ENCODE measurements at places on chromosomes 13 and 19.

DNA sequence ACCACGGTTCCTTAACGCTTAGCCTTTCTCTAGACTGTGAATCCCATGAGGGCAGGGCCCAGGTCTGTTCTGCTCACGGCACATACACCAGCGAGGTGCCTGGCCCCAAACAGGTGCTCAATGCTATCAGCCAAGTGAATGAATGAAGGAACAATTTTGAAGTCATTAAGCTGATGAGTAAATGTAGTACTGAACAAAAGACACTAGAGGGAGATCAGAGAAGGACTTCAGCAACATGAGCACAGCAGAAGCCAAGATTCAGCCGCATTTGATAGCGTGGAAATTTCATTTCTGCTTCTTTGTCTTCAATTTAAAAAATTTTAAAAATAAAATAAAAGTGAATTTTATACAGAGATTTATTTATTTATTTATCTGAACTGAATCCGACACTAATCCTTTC lies 20.1 kb upstream of the MYO16 start:
- peak; percentile 33 for DNase-seq

DNA sequence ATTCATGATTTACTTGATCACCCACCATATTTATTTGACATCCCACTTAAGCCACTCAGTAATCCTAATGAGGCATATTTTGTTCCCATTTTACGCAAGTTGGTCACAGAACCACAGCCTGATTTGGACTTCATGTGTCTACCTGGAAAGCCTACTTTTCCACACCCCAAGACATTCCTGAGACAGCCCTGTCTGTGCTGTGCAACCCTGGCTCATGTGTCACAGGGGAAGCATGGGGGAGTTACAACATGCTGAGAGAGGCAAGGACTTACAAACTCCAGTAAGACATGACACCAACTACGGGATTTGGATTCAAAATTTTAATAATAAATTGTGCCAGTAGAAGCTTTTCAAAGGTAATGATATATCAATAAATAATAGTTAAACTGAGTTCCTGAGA lies 70.2 kb upstream of the XPO4 start:
- no peak for DNase-seq

DNA sequence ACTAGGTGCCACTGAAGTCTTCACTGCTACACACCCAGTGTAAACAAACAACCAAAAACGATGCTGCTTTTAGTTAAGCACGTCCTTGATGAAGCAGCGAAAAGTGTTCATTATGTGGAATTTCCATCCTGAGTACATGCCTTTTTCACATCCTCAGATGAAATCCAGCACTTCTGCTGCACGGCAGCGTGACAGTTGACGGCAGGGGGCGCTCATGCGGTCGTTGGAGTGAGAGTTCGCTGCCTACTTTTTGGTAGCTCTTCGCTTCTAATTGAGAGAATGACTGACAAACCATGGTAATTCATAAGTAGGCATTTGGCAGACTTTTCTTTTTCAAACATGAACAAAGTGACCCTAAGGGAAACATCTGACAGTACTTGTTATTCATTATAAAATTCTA lies 1124.9 kb downstream of the EFNB2 start:
- DNase-seq = peak; percentile 28

- no peak for DNase-seq
Observed at GRCh38 chr19:48739404-48740163, 826 bp downstream of the RASIP1 start.

DNA sequence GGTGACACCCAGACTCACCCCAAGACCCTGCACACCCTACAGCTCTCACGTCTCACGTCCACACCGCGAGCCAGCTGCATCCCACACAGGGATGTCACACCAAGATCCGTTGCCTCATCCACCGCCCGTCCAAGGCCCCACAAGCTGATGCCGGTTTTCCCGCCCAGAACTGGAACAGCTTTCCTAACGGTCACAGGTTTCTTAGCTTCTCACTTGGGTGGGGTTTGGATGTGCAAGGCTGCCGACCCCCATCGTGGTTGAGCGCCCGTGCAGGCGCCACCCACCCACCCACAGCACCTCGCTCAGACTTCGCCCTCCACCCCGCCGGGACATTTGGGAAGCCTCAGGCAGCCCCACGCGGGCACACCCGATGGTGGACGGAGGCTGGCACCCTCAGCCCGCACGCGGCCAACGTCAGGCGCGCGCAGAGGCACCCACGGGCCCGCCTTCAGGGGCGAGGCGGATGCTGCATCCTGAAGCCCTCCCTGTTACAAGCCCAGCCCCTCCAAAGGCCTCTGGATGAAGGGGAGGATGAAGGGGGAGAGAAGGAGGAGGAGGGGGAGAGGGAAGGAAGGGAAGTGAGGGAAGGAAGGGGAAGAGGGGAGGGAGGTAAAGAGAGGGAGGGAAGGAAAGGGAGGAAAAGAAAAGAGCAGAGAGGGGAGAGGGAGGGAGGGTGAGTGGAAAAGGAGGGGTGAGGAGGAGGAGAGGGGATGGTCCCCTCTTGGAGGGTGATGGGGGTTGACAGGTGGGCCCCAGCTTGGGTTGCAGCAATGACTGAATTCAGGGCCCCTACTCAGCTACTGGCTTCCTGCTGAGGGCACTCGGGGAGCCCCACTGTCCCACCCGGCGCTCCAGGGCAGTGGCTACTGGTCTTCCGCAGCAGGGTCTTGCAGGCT lies 12.8 kb downstream of the ONECUT3 start:
- DNase-seq = no peak

DNA sequence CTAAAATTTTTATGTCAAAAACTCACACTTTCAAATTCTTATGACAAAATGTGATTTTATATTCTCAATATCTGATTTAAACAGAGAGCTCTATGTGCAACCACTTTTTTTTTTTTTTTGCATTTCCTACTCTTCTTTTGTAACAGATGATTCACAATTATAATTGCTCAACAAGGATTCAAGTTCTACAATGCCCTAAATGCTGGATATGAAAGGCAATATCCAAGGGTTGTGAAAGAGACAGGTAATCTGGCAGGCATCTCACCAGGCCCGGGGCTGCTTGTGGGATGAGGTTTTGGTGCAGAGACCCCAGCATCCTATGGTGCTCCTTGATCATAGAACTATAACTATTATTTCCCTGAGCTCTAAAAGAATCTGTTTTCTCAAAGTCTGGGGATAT lies 363.6 kb upstream of the NBEA start:
- peak; percentile 69 for DNase-seq

DNA sequence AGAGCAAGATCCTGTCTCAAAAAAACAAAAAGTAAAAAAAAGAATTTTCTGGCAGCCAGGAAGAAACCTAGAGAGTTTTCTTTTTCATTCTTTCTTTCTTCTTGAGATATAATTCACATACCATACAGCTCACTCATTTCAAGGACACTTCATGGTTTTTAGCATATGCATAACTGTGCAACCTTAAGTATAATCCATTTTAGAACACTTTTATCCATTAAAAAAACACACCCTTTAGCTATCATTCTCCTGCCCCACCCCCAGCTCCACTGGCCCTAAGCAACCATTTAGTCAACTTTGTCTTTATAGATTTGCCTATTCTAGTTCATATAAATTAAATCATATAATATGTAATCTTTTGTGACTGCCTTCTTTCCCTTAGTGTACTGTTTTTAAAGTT lies 8.1 kb upstream of the IPO5 start:
- DNase-seq = peak; percentile 39

DNA sequence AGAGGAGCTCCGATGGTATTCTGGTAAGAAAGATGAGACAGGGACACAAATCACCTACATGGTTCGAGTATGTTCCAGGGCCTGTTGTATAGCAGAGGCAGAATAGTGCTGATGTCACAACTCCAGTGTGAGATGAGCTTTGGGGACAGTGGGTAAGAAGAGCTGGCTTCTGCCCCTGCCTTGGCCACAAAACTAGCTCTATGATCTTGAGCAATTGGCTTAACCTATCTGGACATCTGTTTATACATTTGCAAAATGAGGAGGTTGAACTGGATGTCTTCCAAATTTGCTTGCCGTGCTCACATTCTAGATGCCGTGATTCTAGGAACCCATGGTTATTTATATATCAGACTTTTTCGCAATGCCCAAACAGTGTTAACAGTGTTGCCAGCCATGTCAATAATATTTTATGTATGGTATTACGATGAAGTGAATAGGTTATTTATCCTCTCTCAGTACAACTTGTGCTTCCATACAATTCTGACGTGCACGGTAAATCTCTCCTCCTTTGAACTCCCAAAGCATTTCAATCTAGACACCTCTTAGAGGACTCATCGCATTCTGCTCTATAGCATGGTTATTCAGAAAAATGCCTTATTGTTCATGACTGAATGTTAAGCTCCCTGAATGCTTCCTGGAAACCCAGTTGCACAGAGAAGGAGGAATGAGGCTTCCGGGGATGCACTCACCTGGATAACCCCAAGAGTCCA lies 316.0 kb downstream of the FOXO1 start:
- peak; percentile 81 for DNase-seq

DNA sequence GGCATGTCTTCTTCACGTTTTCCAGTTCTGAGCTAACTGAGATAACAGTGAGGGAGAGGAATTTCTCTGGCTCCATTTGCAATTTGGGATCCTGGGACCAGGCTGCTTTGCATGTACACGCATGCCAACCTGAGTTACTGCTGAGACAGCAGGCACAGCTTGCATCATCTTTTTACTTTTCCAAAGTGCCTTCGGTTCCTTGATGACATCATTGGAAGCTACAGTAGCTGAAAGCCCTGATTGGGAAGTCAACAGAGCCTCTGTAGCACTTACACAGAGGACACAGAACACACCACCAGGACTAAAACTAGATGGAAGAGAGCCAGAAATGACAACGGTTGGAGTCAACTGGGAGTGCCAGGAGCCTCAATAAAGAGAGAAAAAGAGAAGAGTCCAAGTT lies 399.1 kb upstream of the GPC6 start:
- DNase-seq = no peak

GRCh38 chr13:99477493-99477892 lies 23.8 kb upstream of the TM9SF2 start:
- no peak for DNase-seq

DNA sequence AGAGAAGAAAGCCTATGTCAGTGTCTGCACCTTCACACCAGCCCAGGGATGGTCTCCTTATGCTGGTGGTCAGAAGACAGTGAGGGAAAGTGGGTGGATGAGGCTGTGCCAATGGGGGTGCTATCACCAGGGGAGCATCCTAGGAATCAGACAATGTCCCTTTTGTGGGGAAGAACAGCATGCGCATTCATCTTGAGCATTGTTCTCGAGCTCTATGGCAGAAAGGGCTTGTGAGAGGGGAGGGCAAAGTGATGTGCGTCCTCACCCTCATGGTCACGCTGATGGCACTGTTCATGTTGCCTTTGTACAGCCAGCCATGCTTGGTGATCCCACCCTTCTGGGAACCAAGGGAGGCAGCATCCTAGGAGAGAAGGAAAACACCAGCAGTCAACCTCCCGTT lies 56.1 kb downstream of the DOCK9 start:
- no peak for DNase-seq

GRCh38 chr19:44823373-44823698 lies 14.4 kb downstream of the BCAM start:
- no peak for DNase-seq

DNA sequence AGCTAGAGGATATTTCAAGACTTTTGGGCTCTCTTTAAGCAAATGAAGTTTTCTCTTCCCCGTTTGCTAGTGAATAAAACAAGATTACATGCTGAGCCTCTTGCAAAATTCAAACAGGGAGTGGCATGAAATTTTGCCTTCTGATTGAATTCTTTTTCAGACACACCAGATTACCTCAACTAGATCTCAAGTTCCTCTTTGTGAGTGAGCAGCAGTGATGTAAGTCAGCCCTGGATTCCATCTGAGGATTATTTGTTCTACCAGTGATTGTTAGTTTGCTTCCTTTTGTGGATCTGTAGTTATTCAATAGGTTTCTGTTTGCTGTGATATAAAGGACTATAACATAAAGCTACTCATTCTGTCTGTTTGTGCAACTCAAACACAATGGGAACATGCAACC lies 407.7 kb downstream of the LMO7 start:
- no peak for DNase-seq

DNA sequence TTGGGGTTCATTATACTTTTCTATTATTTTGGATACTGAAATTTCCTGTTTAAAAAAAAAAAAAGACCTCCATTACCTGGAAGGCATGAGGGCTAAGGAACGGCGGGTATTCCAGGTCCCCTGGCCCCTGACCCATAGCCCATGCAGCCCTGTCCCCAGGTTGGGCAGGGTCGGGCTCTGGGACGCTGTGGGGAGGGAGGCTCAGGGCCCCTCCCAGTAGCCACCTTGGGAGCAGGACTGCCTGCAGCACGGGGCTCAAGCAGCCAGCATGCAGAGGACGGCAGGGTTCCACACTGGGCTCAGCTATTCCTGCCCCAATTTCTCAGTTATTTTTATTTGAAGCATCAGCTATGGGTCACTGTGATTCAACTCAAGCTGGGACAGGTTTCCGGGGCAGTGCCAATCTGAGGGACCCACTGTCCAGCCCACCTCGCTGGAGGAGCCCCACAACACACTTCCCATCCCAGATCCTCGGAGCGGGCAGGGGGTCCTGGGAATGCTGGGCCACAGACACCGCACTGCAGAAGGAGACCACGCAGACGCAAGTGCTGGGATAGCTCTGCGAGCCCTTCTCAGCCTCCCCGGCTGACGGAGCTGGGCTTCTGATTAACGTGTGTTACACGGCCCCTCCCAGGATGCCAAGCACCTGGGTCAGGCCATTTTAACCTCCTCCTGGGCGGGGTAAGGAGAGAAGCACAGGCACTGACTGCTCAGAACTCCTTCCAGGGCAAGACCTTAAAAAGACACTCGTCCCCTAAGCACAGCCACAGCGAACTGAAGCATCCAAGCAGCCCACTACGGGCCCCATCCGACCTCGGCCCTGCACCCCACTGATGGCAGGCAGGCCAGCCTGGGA lies 60.1 kb downstream of the PEPD start:
- DNase-seq = no peak

- DNase-seq = no peak
Observed at GRCh38 chr13:73880365-73880764, 253.8 kb downstream of the KLF12 start.

DNA sequence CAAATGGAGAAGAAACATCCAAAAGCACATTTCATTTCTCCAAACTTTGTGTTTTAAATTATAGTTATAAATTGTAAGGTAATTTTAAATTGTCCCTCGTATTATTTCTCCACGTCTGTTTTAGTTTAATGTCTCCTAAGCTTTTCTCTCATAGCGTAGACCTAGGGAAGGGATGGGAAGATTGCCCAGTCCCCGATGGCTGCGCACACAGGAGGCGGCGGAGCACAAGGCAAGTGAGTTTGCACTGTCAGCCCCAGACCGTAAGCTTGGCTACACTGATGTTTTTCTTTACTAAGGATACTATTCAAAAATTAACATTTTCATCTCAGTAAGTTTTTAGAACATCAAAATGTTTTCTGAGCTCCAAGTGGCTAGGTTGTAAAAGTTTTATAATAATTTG lies 72.3 kb downstream of the GPR12 start:
- no peak for DNase-seq

Measured in amniotic epithelial cell (primary cell).